ENCODE measurements at places on chromosomes 13 and 19.
A peak's percentile ranks its signal among the peaks of the same experiment; 100 is the strongest.

- peak; percentile 15 for DNase-seq
Observed at GRCh38 chr19:53076984-53077383, 26.2 kb downstream of the ZNF160 start.

- peak; percentile 34 for DNase-seq
Observed at GRCh38 chr13:59680429-59681024, 483.2 kb downstream of the DIAPH3 start.

DNA sequence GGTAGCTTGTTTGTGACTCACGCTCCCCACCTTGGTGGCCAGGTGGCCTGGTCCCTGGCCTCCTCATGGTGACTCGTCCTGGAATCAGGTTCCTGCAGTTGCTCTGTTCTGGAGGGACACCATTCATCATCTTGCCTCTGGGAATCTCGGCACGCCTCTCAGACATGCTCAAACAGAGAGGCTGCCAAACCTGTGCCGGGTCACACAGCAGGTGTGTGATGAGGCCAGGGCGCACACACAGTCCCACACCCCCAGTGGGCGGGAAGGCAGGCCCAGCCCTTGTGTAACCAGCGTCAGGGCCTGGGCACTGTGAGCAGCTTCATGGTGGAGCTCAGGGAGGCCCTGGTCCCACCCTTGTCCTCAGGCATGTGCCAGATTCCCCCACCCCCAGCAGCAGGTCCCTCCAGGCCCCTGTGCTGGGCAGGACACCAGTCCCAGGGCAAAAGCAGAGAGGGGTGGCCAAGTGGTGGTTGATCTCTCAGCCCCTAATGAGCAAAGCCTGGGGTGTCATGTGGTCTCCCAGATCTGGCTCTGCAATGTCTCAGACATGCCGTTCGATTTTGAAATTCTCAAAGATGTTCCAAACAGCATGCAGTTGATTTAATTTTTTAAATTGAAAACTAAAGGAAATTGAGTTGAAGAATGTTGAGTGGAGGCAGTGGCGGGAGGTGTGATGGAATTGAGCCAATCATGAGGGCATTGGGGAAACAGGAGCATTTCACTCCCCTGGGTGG, 12.1 kb downstream of the CEBPA start:
- no peak for DNase-seq

- no peak for DNase-seq
Observed at GRCh38 chr19:4829001-4829712, 2.4 kb downstream of the TICAM1 start.

DNA sequence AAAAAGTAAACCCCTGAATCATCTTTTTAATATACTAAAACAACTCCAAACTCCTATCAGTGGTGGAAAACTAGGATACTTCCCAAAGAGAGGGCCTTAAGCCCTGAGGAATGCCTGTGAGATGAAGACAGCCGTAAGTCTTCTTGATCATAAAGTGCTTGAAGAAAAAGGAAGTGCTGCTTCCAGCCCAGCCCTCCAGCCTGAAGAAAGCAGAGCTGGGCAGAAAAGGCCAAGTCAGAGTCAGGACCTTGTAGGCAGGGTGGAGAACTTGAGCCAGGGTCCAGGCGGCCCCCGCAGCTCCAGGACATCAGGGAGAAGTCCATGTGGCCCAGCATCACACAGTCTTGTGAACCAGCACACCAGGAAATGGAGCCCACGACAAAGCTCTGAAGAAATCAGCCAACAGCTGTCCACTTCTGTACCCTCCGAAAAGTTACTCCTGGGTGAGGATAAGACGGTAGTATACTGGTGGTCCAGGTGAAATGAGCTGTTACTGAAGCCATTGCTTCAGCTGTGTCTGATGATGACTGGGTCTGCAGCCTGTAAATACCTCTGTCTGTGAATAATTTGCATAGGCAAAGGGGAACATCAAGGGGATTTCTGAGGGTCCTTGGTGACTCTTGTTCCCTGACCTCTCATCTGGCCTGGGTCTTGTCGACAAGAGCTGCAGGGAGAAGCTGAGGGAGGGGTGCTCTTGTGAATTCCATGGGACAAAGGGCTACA, 18.7 kb upstream of the CRYL1 start:
- DNase-seq = no peak

DNA sequence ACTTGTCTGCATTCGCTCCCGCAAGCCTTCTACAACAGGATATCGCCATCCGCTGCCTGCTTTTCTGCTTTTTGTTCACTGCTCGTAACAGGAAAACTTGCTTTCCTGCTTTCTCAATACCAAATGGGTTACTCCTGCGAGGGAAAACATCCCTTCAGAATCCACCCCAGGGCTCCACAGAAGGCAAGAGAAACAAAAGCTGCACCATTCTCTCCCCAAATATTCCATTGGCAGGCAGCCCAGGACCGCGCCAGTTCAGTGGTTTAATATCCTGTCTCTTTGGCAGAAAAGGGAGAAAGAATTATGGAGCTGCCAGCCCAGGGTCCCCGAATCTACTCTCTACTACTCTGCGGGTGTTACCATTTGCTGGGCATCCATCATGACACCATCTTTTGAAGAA, 84.7 kb upstream of the DOCK9 start:
- DNase-seq = peak; percentile 54

GRCh38 chr19:23287620-23288019, 37.4 kb upstream of the ZNF724 start:
- no peak for DNase-seq

DNA sequence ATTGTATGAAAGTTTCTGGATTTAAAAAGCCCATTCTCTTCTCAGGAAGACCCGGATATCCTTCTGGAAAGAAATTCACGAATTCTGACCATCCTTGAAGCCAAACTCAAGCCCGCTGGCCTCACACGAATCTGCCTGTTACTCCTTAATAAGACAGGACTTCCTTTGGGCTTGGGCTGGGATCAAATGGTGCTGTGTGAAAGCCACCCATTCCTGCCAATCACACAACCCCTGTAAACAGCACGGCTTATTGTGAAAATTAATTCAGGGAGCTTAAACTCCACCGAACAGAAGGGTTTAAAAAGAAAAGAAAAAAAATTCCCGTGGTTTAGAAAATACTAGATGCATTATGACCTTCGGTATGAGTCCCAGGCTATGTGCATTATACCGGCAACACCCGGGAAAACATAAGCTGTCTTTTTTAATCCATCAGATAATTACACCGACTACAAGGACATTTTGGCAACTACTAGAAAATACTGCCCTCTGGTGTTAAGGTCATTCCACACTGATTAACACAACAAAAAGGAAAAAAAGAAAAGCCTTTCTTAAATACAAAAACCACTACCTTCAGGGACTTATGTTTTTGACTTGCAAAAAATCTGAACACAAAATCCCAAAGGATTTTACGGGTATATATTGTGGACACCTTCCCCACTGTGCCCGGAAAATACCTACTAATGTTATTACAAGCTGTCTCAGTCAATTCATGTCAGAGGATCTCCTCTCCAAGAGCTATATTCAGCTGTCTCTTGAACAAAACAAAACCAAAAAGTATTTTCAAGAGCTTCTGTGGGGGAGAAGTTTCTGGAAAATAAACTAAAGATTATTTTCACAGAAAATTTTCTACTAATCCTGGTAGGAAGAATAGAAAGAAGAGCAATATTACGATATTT, 76.0 kb upstream of the LSM14A start:
- peak; percentile 46 for DNase-seq

DNA sequence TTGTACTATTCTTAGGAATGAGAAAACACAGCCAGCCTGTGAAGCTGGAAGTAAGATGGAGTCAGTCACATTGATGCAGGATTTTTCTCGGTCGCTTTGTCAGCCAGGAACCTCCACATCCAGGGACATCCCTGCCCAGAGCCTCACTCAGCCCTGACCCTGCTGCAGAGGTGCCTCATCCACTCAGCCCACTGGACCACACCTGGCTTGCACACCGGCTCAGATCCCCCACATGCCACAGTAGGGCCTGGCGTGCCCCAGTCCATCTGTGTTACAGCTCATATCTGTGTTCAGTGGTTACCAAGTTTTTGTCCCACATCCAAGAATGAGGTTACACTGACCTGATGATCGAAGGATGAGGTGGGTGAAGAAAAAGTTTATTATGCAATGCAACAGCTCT, 1315.4 kb downstream of the SLITRK1 start:
- DNase-seq = no peak

DNA sequence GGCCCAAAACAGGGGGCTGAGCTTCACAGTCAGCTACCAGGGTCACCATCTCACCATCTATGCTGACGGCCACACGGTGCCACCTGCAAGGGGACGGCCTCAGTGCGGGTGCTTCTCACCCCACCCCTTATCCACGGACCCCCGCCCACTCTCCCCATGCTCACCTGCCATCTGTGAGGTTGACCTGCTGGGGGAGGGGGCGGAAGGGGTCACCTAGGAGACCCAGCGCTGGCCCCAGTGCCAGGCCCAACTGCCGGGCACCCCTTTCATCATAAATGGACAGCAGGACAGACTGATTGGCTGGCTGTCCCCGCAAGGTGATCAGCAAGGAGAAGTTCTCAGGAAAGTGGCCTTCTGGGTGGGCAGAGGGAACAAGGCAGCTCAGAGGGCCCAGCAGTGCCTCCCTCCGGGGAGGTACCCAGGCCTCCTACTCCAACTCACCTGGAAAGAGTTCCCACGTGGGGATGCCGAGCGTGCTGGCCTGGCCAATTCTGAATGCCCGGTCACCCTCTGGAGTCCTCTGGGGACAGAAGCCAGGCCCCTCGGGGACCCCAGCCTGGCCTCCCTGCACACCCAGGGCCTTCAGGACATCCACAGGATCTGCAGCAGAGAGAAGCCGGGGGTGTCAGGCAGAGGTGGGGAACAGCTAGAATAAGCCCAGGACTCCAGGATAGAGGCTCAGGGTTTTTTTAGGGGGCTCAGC, 4.5 kb downstream of the COL5A3 start:
- no peak for DNase-seq
